ENCODE measurements at places on chromosomes 4 and X.

- no peak for DNase-seq
Observed at GRCh38 chr4:143148521-143148920, 36.2 kb upstream of the USP38 start.

- no peak for DNase-seq
Observed at GRCh38 chrX:21738950-21739287, 19.0 kb downstream of the SMPX start.

- DNase-seq = no peak
Observed at GRCh38 chr4:184643731-184644130, 5.5 kb downstream of the CASP3 start.

DNA sequence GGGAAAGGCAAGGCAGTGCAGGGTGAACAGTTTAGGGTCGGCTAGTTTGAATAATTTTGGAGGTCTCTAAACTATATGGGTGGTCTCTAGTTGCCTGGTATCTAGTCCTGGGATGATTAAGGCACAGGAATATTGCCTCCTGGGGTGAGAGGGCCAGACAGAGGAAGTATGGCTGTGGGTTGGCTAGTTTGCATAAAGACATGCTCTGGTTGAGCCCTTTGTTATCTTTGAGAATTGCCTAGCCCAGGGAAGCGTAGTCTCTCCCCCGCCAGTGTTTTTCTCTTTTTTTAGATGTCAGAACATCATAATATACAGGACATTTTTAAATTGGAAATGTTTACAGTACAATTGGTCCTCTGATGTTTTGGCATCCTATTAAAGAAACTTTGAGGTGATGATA lies 163.5 kb downstream of the PWWP3B start:
- no peak for DNase-seq

DNA sequence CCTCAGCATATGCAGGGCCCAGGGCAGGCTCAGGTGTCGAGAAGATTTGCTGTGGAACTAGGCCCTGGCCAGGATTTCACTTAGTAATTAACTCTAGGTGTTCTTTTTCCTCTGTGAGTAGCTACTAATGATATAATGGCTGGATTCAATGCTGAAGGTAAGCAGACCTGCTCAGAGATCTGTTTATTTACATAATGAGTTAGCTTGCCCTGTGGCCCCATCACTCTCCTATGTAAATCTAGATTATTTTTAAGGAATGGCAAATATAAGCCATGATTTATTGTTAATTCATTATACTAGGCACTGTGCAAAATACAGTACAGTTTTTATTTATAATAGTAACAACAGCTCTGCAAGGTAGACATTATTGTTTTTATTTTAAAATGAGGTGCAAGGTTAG lies 117.2 kb downstream of the IRF2 start:
- DNase-seq = no peak

All from fibroblast of skin of scalp (primary cell).